ENCODE measurements at places on chromosomes 12 and 14.

GRCh38 chr12:115697340-115697739 is 580.2 kb downstream of the MED13L start:
- no peak for DNase-seq

DNA sequence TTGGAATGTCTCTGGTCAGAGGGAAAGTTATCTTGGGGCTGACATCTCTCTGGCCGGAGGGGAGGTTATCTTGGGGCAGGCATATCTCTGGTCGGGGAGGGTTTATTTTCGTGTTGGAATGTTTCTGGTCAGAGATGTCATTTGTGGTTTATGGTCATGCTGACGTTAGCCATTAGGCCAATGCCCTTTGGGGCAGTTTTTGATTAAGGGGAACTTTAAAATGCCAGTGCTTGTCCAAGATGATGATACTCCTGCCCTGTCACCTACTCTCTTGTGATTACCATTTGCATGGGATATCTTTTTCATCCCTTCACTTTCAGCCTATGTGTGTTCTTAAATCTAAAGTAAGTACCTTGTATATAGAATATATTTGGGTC is 29.0 kb upstream of the A2M start:
- DNase-seq: no peak

GRCh38 chr12:75960954-75961661 is 70.5 kb downstream of the PHLDA1 start:
- DNase-seq: no peak

DNA sequence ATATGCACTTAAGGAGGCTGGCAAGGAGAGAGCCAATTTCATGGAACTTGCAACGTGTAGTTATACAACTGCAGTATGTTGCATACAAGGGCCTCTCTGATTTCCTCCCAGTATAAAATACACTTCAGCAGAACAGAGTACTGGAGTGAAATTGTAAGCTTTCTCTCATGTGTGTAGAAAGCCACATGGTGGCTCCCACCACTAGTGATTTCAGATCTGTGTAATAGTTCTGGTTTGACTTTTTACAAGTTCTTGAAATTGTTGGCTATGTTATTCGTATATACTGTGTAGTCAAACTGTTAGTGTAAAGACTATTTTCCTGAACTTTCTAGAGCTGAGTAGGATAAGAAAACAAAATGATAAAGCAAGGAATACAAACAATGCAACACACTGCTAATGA is 16.4 kb upstream of the LMO3 start:
- DNase-seq: no peak

DNA sequence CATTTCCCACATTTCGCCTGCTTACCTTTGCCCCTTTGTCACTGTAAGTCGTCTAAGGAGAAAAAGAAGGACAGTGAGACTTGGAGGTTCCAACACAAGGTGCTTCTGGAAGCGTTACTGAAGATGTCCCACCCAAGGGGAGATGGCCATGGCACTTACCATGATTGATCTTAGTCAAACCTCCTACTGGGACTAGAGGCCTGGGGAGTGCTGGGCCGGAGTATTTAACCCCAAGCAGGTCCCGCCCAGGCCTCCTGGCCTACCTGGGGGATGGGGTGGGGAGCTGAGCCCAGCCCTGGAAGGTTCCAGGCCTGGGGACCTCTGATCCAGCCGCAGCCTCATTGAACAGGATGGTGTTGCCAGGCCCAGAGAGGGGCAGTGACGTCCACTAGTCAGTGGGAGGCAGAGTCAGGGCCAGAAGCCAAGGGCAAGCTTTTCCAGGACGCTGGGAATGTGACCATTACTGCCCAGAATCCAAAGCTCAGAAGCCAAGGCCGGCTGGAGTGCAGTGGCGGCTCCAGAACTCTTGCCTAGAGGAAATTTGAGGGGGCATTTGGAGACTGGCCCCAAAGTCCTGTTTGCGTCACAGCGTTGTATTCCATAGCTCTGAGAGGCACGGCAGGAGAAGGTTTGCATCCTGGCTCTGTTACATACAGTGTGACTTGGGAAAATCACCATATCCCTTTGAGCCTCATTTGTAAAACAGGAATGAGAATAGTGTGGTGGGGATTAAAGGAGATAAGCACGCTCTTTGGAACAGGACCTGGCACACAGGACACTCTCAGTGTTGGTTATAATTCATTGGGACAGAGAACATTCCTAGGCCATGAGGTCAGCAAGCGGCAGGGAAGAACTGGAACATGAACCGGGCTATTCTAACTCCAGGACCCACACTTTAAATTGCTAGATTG is at the start of gene HPD:
Gene HPD, minus strand, starts transcription at position 198 of the 911 bp plus-strand sequence. Its CDS starts 36 bp downstream, at position 162.
- DNase-seq: no peak

GRCh38 chr12:103011974-103012763 is 54.7 kb downstream of the ASCL1 start:
- DNase-seq: no peak

- DNase-seq: no peak
These were observed 5.9 kb downstream of the DDHD1 start for GRCh38 chr14:53147208-53147607.

DNA sequence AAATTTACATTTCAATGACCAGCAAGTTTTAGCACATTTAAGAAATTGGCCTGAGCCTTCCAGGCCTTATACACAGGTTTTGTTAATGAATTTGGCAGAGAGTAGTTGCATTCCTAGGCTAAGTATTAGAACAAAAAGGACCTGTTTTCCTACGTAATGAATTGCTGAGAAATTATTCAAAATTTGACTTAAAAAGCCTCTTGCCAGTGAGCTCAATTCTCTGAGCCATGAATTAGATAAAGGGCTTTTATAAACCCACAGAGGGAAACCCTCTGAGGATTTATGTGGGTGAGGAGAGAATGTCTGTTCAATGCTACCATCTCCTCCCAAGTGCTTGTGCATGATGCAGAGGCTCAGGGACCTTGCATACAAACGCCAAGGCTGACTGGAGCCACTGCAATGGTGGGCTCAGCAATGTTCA is 94.5 kb upstream of the PELI2 start:
- DNase-seq: no peak

GRCh38 chr12:84805474-84805858 is 107.1 kb downstream of the SLC6A15 start:
- DNase-seq: no peak

DNA sequence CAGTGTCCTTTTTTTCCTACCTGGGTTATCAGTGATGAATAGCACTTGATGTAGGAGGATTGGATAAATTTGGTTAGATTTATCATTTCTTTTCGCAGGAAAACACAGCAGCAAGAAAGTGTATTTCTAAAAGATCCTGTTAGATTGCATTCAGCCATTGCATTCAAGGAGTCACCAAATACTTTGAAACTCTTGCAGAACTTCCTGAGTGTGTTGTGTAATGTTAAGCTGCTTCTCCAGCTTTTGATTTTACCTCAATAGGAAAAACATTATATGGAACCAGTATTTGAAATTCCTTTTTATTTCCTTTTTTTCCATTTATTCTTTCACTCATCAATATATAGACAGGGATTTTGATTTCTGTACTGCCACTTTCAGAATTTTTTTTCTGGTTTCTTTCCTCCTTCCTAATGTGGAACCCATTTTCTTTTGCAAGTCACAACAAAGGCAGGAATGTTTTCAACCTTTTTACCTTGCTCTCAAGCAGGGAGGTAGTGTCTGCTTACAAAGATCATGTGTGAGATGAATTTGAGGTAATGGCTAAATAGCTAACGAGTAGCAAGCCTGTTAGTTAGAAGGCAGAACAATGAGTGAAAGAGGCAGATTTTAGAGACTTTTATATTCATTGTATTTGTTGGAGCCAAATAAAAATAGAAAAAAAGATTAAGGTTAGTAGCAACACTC is 56.2 kb downstream of the PPHLN1 start:
- DNase-seq: no peak

- DNase-seq: no peak
These were observed 24.8 kb downstream of the KCNA1 start for GRCh38 chr12:4934407-4935035.

- DNase-seq: no peak
These were observed 38.1 kb downstream of the GOLGA5 start for GRCh38 chr14:92832137-92832700.

GRCh38 chr14:103713304-103714062 is 1.8 kb downstream of the XRCC3 start:
- DNase-seq: no peak

DNA sequence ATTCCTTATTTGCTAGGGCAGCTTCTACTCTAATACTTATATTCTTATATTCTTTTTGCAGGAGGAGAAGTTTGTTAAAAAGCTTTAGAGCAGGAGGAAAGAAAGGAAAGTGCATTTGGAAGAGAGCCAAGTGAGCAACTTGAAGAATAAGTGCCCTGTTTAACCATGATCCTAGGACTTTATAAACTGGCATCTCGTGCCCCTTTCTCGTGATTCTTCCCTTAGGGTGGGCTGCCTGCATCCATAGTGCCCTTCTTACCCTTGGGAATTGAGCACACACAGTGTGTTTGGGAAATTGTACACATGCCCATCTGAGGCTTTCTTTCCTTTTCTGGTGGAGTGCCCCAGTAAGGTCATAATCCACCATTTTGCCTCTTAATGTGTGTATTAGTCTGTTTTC is 141.9 kb downstream of the NUBPL start:
- no peak for DNase-seq

- no peak for DNase-seq
These were observed 32.0 kb upstream of the VPS37B start for GRCh38 chr12:122927756-122928403.

DNA sequence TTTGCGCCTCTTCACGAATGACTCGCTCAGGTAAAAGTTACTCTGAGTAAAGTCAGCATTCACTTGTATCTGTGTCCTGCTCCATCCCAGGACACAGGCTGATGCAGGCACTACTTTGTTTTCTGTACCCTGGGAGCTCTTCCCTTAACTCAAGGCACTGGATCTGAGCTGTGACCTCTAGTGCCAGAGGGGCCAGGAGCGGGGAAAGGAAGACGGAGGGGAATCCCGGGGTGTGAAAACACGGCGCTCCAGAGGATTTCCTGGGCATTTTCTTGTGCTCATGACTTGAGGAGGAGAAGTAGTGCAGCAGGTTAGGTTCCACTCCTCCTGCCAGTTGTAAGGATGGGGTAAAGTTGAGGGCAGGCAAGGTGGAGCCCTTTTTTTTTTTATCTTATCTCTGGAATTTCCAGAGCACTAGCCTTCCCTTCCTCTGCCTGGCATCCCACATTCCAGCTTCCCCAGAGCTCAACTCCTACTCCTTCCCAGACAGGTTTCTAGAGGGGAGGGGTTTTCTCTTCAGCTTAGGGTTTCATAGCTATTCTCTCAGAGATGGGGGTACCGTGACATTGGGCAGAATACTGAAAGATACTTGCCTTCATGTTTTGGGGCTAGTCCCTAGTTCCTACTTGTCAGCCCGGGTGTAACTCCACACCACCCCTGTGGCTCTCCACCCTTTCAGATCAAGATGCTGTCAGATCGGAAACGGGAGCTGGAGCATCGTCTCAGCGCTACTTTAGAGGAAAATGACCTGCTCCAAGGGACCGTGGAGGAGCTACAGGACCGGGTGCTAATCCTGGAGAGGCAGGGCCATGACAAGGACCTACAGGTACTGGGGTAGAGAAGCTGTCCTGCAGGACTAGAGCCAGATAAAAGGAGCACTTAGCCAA is 52.3 kb downstream of the RAB35 start:
- no peak for DNase-seq

GRCh38 chr12:116346741-116347140 is 69.2 kb upstream of the MED13L start:
- no peak for DNase-seq

DNA sequence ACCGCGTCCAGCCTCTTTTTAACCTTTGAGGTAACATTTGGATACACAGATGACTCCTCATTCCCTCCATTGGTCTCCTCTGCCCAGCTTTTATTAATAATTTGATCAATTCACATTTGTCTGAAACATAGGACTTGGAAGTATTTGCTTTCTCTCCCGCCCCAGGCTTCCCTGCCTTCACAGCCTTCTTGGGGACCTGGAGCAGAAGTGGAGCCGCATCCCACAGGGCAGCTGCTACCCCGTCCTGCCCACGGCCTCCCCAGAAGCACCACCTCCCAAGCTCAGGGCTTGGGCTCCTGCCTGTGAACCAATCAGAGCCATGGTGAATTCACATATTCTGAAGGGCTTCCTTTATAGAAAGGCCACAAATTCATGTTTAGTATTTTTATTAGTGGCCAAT is 97.6 kb downstream of the PIWIL1 start:
- DNase-seq: no peak

DNA sequence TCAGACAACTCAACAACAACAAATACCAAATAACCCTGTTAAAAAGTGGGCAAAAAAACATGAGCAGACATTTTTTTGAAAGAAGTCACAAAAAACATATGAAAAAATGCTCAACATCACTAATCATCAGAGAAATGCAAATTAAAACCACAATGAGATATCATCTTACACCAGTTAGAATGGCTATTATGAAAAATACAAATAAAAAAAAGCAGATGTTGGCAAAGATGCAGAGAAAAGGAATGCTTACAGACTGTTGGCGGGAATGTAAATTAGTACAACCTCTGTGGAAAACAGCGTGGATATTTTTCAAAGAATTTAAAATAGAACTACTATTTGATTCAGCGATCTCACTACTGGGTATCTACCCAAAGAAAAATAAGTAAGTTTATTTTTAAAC is 114.0 kb downstream of the SLC38A4 start:
- no peak for DNase-seq
